ENCODE measurements at places on chromosomes 7 and 10. TPM values are rescaled to one million over a fixed set of nuclear protein-coding genes. Genes with fewer than 3 reads are reported as not detected.

Gene NKX2-3
- total RNA-seq: 0.26 TPM

Gene SLC39A12
- total RNA-seq: 0.29 TPM

Gene ABCB4
- total RNA-seq: 0.41 TPM

DNA sequence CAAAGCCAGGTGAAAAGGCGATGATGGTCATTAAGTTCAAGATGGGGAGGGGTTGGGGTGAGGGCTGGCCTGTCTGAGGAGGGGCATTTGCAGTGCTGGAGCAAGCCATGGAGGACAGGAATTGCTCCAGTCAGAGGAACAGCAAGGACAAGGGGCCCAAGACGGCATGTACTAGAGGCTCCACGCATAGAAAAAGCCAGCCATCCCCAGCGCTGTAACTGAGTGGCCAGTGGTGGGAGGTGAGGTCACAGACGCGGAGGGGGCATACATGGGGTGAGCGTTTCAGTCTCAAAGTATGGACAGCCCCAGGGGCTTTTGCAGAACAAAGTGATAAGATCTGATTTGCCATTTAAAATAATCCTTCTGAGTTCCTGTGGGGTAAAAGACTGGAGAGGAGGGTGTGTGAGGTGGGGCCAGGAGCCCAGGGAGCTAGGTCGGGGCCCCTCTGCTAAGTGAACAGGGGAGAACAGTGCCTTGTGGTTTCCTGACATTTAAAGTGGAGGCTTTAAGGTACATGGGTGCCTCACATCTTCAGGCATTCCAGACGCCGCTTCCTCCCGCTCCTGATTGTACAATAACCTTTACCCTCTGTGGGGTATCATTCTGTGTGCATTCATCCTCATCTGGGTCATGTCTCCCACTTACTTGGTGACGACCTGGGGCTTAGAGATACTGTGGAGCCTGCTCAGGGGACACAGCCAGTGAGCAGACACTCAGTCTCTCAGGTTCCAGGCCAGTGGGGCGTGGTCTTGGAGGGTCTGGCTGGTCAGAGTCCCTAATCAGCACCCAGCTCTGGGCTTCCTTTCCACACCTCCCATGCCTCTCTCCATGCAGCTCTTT, 105.6 kb upstream of the GPR26 start:
- DNase-seq: no peak

DNA sequence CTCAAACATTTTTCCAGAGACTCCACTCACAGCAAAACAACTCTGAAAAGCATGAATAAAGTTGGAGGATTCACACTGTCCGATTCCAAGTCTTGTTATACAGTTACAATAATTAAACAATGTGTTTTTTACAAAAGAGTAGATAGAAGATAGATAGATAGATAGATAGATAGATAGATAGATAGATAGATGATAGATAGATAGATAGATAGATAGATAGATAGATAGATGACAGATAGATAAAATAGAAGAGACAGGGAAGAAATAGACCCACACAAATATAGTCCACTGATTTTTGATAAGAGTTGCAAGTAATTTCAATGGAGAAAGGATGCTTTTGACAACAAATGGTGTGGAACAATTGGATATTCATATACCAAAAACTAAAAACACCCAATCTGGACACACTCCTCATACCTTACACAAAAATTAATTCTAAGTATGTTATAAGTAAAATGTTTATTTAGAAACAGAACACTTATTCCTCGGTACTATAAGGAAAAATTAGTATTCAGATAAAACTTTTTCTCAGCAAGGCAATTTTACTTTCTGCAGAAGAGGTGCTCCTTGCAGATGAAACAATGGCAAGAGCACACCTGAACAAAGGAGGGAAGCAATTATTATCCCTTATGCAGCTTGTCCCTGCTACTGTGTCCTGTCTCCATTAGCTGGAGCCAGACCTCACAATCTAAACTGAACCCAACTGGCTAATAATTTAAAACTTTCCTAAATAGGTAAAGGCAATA, 5.7 kb upstream of the TAS2R39 start:
- no peak for DNase-seq

DNA sequence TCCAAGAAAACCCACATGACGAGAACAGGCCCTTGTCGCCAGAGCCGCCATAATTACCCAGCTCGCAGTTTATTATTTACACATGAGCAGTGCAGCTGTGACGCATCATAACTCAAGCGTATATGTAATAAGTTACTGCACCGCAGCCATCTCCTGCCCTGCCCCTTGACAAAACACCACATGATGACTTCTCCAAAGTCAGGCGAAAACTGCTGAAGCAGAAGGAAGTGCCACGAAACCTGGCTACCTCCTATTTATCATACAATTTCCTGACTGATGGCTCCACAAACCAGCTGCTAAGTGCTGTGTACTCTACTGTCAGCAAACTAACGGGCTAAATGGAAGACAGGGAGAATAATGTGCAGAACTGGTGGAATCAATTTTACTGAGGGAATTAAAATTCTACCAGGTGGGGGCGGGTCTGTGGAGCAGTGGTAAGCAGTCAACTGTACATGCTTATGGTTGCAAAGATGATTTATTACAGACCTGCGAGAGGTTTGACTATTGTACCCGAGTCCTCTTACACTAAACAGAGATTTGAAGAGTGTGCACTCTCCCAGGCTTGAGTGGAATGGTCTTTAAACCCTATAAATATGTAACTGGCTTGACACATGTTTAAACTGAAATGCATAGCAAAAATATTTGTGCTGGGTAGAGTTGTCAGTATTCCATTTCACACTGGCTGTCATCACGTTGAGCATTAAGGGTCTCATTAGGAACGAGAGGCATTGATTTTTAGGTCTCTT, 156.0 kb downstream of the GLI3 start:
- DNase-seq: no peak

GRCh38 chr10:55141892-55142291, 340.9 kb upstream of the PCDH15 start:
- no peak for DNase-seq

DNA sequence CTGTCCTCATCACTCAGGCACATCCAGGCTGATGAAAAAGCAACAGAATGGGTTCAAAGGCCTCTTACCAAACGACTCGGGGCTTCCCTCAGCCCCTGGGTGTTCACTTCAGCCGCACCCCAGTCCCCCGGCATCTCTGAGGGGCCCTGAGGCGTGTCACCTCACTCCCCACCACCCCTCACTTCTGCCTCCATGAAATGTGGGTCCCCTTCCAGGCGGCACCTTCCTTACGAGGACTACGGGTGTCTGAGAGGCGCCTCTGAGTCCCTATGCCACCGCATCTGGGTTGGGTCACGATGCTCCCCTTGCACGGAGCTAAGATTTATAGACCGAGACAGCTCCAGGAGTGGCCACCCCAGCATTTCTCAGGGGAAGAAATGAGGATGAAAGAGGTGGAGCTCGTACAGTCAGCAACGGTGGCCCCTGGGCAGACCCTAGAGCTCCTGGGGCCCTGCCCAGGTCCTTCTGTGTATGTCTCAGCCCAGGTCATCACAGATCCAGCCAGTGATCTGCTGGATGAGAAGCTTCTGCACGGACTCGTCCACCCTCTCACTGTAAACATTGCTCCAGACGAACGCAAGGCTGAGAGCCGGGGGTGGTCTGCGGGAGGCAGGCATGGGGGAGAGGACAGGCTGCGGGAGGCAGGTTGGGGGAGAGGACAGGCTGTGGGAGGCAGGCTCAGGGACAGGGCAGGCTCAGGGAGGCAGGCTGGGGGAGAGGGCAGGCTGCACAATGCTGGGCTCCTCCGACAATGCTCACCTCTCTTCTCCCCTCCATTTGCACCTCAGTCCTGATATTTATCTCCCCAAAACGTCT, 408.2 kb downstream of the DNAJB6 start:
- no peak for DNase-seq

Gene FRG2B
- total RNA-seq: not detected

Gene RBM20
- total RNA-seq: 0.41 TPM

GRCh38 chr7:7698930-7699329, 19.5 kb downstream of the RPA3 start:
- no peak for DNase-seq

DNA sequence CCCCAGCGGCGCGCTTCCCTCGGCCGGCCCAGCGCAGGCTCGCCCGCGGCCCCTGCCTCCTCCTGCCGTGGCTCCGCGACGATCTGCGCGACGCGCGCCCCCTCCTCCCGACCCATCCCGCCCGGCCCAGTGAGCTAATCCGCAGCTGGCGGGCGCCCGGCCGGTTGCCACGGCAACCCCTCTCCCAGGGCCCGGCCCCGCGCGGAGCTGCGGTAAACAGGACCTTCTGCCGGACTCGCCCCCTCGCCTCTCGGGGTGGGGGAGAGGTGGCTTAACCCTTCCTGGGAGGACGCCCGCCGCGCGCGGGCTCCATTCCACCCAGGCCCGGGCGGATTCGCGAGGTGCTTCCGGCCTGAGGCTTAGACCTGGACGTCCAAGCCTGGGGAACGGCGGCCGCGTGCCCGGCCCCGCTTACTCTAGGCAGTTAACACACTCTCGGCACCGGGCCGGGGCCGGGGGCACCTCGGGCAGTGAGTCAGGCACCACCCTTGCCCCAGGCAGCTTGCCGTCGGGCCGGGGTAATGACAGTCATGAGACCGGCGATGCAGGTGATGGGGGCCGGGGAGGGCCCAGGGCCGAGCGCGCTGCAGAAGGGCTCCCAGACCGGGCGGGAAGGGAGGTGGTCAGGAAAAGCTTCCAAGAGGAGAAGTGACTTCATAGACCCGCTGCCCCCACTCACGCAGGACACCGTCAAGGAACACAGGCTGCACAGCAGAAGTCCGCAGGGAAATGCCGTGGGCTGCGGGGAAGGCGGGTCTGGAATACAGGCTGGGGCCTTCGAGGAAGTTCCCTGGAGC, at the start of gene DENND2A:
Gene DENND2A, minus strand, starts transcription at position 87 of the 797 bp plus-strand sequence. CDS start 38,416 bp downstream, outside the sequence.
- DNase-seq: peak; percentile 75

DNA sequence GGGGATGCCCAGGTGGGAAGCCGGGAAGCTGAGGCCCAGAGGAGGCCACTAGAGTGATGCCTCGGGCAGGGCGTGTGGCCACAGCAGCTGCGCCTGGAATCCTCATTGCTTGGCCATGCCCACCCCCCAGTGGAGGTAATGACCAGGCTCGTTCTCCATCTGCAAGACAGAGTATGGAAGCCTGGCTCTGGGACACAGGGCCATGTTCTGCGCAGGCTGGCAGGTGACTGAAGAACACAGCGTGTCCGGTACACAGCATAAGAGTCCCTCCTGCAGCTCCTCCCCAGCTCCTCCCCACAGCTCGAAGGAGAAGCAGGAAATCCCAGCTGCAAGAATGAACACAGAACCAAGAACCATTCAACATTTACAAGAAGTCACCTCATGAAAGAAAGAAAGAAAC, 64.8 kb downstream of the SMURF1 start:
- no peak for DNase-seq

DNA sequence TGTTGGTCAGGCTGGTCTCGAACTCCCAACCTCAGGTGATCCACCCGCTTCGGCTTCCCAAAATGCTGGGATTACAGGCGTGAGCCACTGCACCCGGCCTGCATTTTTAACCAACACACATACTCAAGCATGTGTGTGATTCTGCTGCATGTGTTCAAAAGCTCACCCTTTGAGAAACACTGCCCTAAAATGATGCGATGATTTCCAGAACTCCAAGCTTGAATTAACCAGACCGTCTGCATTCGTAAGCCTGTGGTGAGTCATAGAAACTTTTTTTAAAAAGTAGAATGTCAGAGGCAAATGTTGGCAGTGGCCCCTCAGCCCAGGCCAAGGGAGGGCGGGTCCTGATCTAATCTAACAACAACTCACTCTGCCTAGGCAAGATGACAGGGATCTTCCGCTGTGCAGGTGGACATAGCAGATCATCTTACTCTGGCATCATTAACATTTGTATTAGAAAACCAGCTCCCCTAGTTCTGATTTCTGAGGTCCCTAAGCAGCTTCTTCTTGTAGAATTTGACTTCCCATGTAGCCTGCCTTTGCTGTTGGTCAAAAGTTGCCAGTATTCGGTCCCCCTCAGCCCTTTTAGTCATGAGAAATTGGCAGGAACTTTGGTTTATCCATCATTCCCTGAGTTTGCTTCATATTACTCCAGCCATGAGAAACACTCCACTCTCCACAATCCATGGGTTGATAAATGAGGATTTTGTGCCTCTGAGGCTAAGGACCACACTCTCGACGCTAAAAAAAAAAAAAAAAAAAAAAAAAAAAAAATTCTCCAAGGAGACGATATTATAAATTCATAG, 190.4 kb downstream of the SKIDA1 start:
- DNase-seq: no peak

- no peak for DNase-seq
These were observed 84.7 kb downstream of the GPR26 start for GRCh38 chr10:123750901-123751300.

Gene GNGT1
- total RNA-seq: not detected

DNA sequence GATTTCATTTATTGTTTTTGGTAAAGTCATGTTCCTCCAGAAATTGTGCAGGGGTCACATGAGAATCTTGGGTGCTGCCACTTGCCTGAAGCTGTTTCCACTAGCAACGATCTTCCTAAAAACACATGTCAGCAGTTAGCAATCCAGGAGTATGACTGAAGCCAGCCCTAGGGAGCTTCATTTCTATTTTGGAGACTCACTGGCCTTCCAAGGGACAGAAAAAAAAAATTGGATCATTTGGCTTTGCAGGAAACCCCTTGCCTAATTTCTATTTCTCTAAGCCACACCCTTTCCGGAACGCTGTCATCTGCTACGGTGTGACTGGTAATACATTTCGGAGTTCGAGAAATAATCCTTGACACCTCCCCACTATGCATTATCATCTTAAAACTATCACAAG, 204.7 kb downstream of the TAX1BP1 start:
- DNase-seq: no peak

DNA sequence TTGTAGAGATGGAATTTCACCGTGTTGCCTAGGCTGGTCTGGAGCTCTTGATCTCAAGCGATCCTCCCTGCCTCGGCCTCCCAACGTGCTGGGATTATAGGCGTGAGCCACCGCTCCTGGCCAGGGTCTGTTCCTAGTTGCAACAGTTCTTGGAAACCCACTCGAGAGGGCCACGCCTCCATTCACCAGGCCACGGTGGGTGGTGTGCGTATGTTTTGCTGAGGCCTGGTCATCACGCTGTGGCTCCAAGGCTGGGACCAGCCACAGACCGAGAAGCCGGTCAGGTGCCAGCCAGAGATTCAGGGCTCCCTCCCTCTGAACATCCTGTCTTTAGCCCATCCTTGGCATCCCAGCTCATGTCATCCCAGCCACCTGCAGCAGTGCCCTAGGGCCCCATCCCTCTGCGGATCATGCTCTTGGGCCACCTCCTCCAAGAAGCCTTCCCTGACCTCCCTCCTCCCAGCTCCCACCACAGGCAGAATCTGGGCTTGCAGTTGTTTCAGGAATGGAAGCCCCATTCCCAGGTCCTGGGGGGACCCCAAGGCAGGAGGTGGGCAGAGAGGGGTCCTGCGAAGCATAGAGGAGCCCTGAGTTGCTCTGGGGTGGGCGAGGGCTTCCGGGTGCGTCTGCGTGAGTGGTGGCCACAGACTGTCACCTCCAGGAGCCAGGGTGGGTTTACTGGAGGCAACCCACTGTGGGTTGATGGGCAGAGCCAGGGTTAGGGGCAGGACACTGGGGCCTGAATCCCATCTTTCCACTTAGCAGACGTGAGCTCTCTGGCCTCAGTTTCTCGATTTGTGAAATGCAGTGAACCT, 5.2 kb downstream of the LAT2 start:
- no peak for DNase-seq

Gene ACTL6B
- not detected for total RNA-seq

DNA sequence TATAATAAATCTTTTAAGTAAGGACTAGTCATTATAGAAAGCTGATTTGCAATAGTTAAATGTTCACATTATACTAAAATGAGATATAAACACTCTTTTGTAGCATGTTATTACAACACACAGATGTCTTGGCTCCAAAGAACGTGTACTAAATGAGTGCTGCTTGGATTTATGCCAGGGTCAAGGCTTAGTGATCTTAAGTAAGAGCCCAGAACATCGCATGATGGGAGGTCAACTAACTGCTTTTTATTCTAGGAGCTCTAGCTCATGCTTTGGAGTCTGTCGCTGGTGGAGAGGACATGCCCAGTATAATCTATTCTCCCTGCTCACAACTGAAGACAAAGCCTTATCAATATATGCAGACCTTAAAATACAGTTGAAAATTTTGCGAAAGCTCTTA, 315.1 kb downstream of the BBS9 start:
- no peak for DNase-seq

All from upper lobe of right lung (tissue), 1 donor.